ENCODE measurements at places on chromosomes 2 and 18.
A peak's percentile ranks its signal among the peaks of the same experiment; 100 is the strongest.

DNA sequence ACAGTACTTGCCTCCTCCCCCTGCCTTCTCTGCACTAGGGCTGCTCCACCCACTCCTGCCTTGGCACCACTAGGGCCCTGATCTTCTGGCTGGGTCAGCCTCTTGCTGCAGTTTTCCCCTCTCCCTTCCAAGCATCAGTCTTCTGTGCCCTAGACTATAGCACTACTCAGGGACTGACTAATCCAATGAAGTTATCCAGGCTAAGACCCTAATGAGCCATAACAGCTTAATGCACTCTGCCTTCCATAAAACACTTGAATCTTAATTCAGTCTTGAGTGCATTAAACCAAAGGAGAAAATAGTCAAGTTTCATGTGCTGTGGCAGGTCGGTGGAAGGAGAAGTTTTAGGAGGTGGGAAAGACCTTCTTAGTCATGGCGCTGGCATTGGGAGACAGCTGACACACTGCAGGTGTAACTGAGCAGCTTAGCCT is 95.7 kb downstream of the BIN1 start:
- no peak for DNase-seq

DNA sequence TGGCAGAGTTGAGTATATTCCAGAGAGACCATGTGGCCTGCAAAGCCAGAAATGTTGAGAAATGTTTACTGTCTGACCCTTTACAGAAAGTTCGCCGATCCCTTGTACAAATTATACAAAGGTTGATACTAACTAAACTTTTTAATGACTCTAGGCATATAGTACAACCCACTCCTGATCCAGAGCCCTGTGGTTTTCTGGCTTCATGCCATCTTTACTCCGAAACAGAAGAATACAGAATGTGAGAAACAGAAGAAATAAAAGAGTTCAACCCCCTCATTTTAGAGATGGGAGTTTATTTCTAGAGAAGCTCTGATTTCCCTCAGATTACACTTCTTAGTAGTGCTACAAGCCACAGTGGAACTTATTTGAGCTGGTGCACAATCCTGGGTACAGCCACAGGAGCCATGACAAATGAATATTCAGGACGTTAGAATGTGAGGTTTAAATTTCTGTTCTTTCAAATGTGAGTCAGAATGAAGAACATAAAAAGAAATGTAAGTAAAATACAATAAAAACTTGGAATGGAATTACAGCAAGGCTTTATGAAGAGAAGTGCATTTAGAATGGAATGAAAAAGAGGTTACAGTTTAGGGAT is 38.0 kb upstream of the SMCHD1 start:
- DNase-seq: no peak

GRCh38 chr2:120907822-120908221 is 172.2 kb downstream of the GLI2 start:
- no peak for DNase-seq

- DNase-seq: no peak
Observed at GRCh38 chr2:125656190-125656589, 999.8 kb upstream of the GYPC start.

GRCh38 chr2:73243884-73244570 is 9.9 kb downstream of the CCT7 start:
- no peak for DNase-seq

DNA sequence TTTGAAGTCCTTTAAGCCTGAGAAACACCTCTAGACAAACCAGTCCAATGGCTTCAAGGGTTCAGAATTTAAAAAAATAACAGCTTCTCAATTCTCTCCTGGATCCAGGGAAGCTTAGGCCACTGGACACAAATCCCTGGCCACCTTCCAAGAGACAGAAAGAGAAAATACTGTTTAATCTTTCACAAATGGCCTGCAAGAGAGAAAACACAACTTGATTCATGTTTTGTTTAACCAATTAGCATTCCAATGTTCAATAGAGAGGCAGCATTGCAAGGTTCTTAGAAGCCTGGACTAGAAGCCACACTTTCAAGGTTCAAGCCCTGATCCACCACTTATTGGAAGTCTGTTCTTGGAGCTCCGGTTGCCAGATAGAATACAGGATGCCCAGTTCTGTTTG is 109.0 kb upstream of the PARD3B start:
- no peak for DNase-seq

DNA sequence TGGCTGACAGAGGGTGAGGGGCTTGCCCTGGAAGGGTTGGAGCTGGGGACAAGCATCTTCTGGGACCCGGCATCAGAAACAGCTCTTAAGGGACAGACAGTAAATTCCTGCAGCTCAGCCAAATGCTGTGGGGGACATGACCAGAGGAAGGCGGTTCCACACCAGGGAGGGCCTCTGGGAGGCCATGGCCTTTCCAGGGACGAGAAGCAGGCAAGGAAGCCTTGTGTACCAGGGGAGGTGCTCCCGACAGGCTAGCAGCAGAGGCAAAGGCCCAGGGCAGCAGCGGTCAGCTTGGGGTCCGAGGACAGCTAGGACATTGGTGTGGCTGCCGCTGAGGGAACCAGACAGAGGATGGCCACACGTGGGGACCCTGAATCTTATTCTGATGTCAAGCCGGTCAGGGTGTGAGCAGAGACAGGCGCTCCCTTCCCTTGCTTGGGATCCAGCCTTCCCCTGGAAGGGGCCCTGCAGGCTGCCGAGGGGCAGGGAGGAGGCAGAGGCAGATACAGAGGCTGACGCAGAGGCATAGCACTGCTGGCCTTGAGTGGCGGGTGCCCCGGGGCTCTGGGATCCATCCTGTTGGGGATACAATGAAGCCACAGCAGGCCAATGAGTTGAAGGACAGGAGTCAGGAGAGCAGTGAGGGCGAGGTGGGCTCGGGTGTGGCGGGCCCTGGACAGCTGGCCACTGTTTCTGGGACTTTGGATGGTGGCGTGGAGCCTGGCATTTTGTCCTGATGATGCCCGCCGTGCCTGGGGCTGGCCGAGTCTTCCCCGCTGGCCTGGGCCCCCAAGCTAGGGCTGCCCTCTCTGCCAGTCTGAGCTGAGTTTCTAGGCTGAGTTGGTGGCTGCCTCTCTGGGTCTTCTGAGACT is 64.1 kb upstream of the GPC1 start:
- DNase-seq: no peak

DNA sequence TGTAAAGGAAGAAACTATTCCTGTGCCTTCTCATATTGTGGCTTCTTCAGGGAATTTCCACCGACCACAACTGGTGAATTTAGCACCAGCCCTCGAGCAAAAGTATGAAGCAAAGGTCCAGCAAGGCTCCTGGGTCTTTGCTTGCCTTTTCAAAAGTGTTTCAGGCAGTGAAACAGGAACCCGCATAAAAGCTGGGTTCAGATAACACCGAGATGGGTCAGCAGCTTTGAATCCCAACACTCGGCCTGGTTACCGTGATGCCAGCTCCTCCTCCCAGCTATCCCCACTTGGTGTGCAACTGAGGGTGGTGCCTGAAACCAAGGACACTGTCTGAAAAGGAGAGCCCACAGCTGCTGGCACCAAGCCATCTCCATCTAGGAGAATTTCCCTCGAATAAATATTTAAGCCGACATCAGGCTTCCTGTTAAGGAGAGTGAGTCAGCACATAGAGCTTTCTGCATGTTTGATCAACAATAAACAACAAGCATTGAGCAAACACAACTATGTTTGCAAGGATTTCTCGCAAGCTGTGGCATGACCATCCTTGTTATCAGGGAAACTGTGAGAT is 69.5 kb downstream of the ANTXR1 start:
- DNase-seq: peak; percentile 80

DNA sequence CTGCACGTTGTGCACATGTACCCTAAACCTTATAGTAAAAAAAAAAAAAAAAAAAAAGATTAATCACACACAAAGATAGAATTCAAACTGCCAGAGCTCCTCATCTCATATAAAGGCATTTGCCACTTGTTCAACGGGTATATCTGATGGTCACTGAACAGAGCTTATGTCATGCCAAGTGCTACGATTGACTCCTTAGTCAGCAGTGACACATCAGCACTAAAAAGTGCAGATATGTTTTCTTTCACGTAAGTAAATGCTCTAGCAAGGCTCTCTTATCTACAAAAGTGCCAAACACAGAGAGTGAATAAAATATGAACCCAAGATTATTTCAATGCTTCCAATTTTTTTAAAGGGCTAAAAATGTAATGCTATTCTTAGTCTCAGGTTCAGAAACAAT is 1.1 kb downstream of the LMAN1 start:
- no peak for DNase-seq

- DNase-seq: no peak
Observed at GRCh38 chr18:9419956-9420631, 55.2 kb upstream of the RALBP1 start.

DNA sequence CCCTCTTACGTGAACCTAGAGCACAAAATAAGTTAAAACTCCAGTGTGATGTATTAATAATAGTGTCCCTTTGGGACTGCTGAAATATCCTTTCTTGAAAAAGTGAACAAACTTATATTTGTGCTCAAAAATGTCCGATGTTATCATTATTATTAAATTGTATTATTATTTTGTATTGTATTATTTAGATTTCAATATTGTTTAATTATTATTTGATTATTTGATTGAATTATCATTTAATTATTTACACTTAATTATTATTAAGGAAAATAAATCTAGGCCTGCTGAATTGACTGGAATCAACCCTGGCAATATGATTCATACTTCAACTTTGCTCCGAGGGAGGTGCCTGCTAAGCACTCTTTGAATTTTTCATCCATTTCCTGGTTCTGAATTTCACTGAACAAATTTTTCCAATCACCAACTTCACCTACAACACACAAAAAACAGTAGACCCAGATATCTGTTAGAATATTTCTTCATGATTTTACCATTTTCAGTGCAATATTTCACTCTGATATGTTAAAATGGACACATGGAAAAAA is 10.9 kb upstream of the EIF2AK2 start:
- DNase-seq: no peak

GRCh38 chr18:32429402-32429801 is 41.3 kb downstream of the GAREM1 start:
- no peak for DNase-seq

- peak; percentile 49 for DNase-seq
Observed at GRCh38 chr2:204544961-204545860, at the start of gene PARD3B. TSS of gene PARD3B (plus strand) at chr2:204545475. CDS start at chr2:204546000, 525 bp downstream.

DNA sequence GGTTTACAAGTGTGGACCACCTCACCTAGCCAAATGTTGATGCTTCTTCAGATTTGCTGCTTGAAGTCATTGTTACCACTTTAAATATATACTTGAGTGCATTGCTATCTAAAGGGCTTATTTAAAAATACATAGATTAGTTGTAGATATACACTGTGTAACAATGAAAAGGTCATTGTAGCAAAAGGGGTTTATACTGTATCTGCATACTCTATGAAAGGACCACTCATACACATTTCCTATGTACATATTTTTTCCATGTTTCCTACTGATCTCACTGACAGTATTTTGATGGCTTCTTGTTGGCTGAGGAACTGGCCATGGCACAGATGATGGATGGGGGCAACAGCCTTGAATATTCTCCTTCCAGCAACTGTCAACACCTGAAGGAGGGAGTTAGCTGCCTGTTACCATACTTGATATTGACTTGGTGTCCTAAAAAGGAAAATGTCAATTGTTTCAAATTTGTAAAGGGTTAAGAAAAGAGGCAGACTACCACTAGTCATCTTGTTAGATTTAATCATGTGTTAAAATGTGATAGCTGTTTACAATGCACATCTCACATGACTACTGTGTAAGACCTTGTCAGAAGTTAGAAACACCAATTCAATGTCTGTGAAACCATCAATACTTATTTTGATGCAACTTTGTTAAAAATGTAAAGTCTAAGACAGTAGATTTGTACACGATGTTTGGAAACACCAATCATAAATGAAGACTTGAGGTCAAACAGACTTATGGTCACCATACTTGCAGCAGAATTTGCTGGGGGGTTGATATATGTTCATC is 33.5 kb downstream of the RAB10 start:
- no peak for DNase-seq

DNA sequence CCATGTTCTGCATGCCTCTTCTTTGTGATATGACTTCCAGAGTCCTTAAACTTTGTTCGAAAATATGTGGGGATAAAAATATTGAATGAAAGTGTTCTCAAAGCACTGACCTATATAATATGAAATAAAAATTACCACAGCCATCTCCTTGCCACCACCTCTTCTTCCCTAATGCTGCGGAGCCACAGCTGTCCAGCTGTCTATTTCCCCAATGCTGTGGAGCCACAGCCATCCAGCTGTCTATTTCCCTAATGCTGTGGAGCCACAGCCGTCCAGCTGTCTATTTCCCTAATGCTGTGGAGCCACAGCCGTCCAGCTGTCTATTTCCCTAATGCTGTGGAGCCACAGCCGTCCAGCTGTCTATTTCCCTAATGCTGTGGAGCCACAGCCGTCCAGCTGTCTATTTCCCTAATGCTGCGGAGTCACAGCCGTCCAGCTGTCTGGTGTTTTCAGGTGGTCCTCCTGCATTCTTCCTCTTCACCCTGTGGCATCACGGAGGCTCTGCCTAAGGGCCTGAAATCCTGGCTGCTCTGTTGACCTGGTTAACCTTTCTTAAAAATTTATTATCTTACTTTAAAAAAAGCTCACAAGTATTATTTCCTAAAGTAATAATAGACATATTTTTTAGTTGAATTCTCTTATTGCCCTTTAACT is 266.1 kb upstream of the MEX3C start:
- DNase-seq: no peak

DNA sequence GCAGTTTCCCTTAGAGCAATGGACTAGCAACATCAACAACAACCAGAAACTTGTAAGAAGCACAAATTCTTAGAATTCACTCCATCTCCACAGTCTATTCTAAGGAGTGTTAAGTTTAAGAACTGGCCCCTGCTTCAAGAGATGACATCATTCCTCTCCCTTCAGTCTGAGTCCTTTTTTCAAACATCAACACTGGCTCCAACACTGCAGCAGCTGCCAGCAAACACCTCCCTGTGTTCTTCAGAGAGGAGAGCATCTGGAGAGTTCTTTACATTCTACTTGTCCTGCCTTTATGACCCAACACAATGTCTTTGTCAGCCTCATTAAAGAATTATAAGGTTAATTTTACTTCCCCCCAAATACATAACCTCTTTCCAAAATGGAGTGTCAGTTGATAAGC is 122.3 kb downstream of the HNMT start:
- DNase-seq: no peak

- DNase-seq: no peak
Observed at GRCh38 chr18:57811477-57812125, 8.5 kb upstream of the ATP8B1 start.

DNA sequence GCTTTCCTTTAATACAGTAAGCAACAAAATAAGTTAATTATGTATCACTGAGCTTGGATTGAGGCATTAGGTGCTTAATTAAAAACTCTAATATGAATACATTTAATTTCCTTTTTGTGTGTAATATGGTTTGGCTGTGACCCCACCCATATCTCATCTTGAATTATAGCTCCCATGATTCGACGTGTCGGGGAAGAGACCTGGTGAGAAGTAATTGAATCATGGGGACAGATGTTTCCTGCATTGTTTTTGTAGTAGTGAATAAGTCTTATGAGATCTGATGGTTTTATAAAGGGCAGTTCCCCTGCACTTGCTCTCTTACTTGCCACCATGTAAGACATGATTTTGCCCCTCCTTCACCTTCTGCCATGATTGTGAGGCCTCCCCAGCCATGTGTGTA is 325.4 kb upstream of the CDH7 start:
- DNase-seq: no peak

- DNase-seq: no peak
Observed at GRCh38 chr2:138853761-138854160, 73.6 kb upstream of the NXPH2 start.

Measured in COR-L47 (cell line).